ENCODE measurements at places on chromosomes 6 and 20. TPM values are rescaled to one million over a fixed set of nuclear protein-coding genes. Genes with fewer than 3 reads are reported as not detected.
A peak's percentile ranks its signal among the peaks of the same experiment; 100 is the strongest.

BPIFB1 gene
- total RNA-seq: 0.82 TPM

DNA sequence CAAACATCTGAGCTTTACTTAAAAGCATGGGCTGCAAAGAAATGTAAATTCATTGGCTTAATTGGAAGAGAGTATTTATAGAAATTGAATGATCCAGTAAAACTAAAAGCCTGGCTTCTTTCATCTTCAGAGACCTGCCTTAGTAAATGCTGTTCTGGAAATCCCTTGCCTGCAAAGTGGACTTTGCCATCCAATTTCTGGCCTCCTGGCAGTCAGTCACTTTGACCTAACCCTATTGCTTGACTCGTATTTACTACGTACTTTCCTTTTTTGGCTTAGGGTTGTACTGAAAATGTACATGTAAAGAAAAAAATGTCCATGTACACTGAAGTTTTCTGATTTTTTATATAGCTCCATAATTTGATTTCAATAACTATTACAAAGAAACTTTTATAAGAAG is 47.1 kb downstream of the E2F3 start:
- DNase-seq: peak; percentile 41
- H3K27me3 ChIP-seq: no peaks in the 10 kb centered on the region
- peaks cover 23% of the 10 kb centered on the region for H3K4me1 ChIP-seq
- H3K4me3 ChIP-seq: no peak overlapping the region
- peaks cover 13% of the 10 kb centered on the region for H3K36me3 ChIP-seq
- H3K27ac ChIP-seq: peak overlapping the region; percentile 3

SRSF12 gene
- total RNA-seq: 1.9 TPM

DNA sequence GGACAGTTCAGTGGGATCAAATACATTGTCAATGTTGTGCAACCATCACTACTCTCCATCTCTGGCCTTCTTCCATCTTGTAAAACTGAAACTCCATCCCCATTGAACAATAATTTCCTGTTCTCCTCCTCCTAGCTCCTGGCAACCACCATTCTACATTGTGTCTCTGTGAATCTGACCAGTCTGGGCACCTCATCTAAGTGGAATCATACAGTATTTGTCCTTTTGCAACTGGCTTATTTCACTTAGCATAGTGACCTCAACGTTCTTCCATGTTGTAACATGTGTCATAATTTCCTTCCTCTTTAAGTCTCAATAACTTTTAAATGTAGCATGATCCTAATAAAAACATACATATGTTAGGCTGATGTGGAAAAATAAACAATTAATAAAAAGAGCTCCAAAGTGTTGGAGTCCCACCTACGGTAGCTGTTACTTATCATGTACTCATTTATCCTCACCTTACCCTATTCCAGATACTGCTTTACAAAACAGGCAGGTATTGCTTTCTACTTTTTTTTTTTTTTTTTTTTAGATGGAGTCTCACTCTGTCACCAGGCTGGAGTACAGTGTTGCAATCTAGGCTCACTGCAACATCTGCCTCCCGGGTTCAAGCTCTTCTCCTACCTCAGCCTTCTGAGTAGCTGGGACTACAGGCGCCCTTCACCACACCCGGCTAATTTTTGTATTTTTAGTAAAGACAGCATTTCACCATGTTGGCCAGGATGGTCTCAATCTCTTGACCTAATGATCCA is 91.9 kb downstream of the TNFAIP3 start:
- 0 out of 3 replicates have a peak, but pooled peaks cover 6% of the 10 kb centered on the region for H3K27me3 ChIP-seq
- no peaks in the 10 kb centered on the region for H3K36me3 ChIP-seq
- no peak overlapping the region for H3K27ac ChIP-seq
- no peak overlapping the region for H3K4me3 ChIP-seq
- DNase-seq: no peak
- no peaks in the 10 kb centered on the region for H3K4me1 ChIP-seq

DNA sequence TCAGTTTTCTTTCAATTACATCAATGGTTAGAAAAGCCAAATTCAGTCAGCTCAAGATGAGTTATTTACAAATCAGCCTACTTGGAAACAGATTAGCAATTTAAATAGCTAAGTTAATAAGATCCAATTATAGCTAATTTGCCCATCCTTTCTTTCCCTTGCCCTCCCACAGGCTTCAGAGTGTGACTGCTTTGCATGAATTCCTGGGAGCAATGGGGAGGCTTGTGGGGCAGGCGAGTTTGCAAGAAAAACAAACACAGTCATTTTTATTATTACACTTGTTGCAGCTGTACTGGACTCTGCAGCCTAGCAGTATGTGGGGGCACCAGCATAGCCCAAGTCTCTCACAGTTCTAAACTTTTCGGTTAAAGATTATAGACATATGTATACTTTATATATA is 219.0 kb downstream of the NKAIN2 start:
- no peak overlapping the region for H3K4me3 ChIP-seq
- H3K27me3 ChIP-seq: no peaks in the 10 kb centered on the region
- DNase-seq: no peak

- no peak overlapping the region for H3K4me3 ChIP-seq
- H3K36me3 ChIP-seq: no peaks in the 10 kb centered on the region
- no peaks in the 10 kb centered on the region for H3K27me3 ChIP-seq
- peaks cover 76% of the 10 kb centered on the region for H3K4me1 ChIP-seq
- peak; percentile 100 for DNase-seq
Measured at GRCh38 chr20:47464380-47465101, 37.1 kb upstream of the NCOA3 start.

DNA sequence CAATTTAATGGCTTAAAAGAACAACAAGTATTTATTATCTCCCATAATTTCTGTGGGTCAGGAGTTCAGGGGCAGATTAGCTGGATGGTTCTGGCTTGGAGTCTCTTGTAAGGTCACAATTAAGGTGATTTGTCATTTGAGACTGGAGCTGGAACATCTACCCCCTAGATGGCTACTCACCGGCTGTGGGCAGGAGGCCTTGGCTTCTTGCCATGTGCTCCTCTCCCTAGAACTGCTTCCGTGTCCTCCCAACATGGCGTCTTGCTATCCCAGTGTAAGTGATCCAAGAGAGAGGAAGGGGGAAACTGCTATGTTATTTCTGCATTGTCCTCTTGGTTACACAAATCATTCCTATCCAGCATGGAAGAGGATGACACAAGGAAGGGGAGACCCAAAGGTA is 210.2 kb upstream of the ECI2 start:
- no peaks in the 10 kb centered on the region for H3K4me1 ChIP-seq
- no peaks in the 10 kb centered on the region for H3K36me3 ChIP-seq
- H3K27ac ChIP-seq: no peak overlapping the region
- DNase-seq: no peak
- peaks cover 54% of the 10 kb centered on the region for H3K27me3 ChIP-seq
- no peak overlapping the region for H3K4me3 ChIP-seq

MPIG6B gene
- not detected for total RNA-seq

R3HDML gene
- not detected for total RNA-seq

GRCh38 chr6:97765461-97765860 is 482.4 kb upstream of the MMS22L start:
- no peaks in the 10 kb centered on the region for H3K36me3 ChIP-seq
- H3K27me3 ChIP-seq: no peaks in the 10 kb centered on the region
- DNase-seq: no peak
- no peaks in the 10 kb centered on the region for H3K4me1 ChIP-seq
- no peak overlapping the region for H3K4me3 ChIP-seq

MAFB gene
- total RNA-seq: 0.11 TPM

DNA sequence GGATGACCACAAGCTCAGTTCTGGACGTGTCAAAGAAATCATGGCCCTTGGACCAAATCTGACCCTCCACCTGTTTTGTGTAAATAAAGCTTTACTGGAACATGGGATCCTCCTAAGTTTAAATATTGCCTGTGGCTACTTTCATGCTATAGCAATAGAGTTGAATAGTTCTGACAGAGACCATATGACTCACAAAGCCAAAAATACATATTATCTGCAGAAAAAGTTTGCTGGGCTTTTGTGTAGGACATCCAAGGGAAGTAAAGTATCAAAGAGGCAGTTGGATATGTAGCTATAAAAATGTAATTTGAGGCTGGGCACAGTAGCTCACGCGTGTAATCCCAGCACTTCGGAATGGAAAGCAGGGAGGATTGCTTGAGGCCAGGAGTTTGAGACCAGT is 78.9 kb downstream of the TOX2 start:
- H3K27ac ChIP-seq: no peak overlapping the region
- no peaks in the 10 kb centered on the region for H3K36me3 ChIP-seq
- H3K4me1 ChIP-seq: no peaks in the 10 kb centered on the region
- peaks cover 2% of the 10 kb centered on the region for H3K27me3 ChIP-seq
- DNase-seq: no peak
- no peak overlapping the region for H3K4me3 ChIP-seq

DNA sequence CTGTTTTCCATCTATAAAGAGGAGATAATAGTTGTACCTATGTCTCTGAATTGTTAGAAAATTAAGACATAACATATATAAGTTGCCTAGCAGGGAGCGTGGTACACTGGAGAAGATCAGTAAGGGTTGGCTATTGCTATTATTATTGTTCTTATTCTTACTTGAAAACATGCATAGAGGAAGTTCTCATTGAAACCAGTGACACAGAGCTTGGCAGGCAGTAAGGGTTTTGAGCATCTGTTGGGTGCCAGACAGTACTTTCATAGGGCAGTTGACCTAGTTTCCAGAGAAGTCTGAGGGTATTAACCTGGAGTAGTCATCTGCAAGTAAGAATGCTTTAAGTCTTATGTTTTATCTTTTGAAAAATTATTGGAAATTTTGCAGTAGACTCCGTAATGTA is 13.3 kb upstream of the SGK1 start:
- no peaks in the 10 kb centered on the region for H3K4me1 ChIP-seq
- no peaks in the 10 kb centered on the region for H3K36me3 ChIP-seq
- H3K4me3 ChIP-seq: no peak overlapping the region
- no peak for DNase-seq
- H3K27ac ChIP-seq: no peak overlapping the region
- H3K27me3 ChIP-seq: no peaks in the 10 kb centered on the region

DNA sequence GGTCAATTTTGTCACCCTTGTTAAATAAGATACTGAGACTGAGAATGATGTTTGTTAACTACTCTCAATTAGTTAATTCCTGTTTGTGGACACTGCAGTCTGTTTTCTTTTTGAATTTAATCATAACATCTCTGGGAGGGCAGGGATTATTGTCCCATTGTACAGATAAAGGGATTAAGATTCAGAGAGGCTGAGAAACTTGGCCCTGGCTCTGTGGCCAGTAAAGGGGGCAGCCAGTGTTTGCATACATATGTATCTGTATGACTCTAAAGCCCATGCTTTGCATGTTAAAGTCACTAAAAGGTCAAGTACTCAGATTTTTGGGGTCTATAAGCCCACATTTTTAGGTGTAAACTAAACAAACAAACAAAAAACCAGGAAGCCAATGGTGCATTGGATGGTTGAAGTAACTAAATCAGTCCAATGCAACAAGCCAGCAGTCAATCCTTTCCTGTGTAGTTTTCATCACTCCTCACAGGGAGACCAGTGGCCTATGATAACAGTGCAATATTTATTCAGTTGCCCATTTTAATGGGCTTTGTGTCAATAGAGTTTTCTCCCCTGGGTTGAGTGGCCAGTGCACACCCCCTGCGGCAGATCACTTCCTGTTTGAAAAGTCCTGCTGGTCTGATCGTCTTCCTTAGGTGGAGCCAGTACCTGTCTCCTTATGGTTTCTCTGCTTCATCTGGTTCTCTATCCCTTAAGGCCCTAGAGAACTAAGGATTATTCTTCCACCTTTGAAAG is 106.7 kb downstream of the SLX4IP start:
- H3K27me3 ChIP-seq: no peaks in the 10 kb centered on the region
- peaks cover 85% of the 10 kb centered on the region for H3K4me1 ChIP-seq
- DNase-seq: peak; percentile 69
- peak overlapping the region; percentile 94 for H3K27ac ChIP-seq
- H3K36me3 ChIP-seq: no peaks in the 10 kb centered on the region

- H3K4me3 ChIP-seq: no peak overlapping the region
- no peak for DNase-seq
Measured at GRCh38 chr6:115583290-115583689, 477.4 kb downstream of the FRK start.

OPN5 gene
- not detected for total RNA-seq

- DNase-seq: no peak
- H3K4me3 ChIP-seq: no peak overlapping the region
- no peaks in the 10 kb centered on the region for H3K36me3 ChIP-seq
- no peaks in the 10 kb centered on the region for H3K27me3 ChIP-seq
- H3K4me1 ChIP-seq: no peaks in the 10 kb centered on the region
Measured at GRCh38 chr20:8523684-8524083, 391.6 kb downstream of the PLCB1 start.

GRCh38 chr6:157768863-157769551 is 54.0 kb upstream of the SNX9 start:
- no peak overlapping the region for H3K4me3 ChIP-seq
- no peak overlapping the region for H3K27ac ChIP-seq
- H3K4me1 ChIP-seq: peaks cover 34% of the 10 kb centered on the region
- no peaks in the 10 kb centered on the region for H3K36me3 ChIP-seq

Data from HepG2 (cell line).